ENCODE measurements at places on chromosomes 11 and 22. TPM values are rescaled to one million over a fixed set of nuclear protein-coding genes. Genes with fewer than 3 reads are reported as not detected.

The TMPRSS4 gene
- 27.8 TPM for polyA plus RNA-seq

The KCNJ5 gene
- 5.7 TPM for polyA plus RNA-seq

The PLA2G3 gene
- polyA plus RNA-seq, result 1.2 TPM

The DBX1 gene
- not detected for polyA plus RNA-seq

- H3K4me3 ChIP-seq, result no peak overlapping the region
- no peaks in the 10 kb centered on the region for H3K27me3 ChIP-seq
- H3K4me1 ChIP-seq, result no peaks in the 10 kb centered on the region
- DNase-seq, result no peak
Observed at GRCh38 chr22:37371491-37371890, 55.8 kb downstream of the ELFN2 start.

DNA sequence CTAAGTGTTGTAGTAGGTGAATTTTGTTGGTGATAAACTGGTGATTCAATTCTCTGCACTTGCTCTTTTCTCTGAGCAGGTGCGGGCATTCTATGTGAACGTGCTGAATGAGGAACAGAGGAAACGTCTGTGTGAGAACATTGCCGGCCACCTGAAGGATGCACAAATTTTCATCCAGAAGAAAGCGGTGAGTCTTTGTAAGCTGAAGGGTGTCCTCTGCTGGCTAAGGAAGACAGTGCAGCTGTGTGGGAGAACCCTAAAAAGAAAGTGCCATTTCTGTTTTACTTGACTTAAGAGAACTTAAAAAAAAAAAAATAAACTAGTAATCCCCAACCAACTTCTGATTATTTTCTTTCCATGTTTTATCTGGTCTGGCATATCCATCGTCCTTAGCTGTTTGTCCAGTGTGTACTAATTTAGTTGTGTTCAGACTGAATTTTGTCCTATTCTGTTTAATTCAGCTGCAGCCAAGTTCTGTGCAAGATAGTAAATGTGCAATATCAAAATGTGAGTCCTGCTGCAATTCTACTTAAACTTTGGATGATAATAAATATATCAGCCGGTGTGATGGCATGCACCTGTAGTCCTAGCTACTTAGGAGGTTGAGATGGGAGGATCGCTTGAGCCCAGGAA is 29.6 kb downstream of the CAT start:
- DNase-seq, result no peak
- H3K27ac ChIP-seq, result no peak overlapping the region
- no peaks in the 10 kb centered on the region for H3K27me3 ChIP-seq
- H3K4me1 ChIP-seq, result peaks cover 2% of the 10 kb centered on the region
- H3K4me3 ChIP-seq, result no peak overlapping the region

DNA sequence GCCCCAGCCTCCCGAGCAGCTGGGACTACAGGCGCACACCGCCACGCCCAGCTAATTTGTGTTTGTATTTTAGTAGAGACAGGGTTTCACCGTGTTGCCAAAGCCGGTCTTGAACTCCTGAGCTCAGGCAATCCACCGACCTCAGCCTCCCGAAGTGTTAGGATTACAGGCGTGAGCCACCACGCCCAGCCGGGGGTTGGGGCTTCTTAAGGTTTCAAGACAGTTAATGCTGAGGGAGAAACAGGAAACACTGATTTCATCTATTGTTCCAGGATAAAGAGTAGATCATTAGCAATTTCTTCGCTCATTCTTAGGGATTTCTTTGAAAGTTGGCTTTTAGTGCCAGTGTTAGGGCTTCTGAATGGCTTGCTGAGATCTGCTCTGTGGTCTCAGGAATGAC is 21.2 kb upstream of the CLMP start:
- no peak overlapping the region for H3K27ac ChIP-seq
- no peaks in the 10 kb centered on the region for H3K36me3 ChIP-seq
- no peaks in the 10 kb centered on the region for H3K27me3 ChIP-seq
- no peak overlapping the region for H3K4me3 ChIP-seq
- no peak for DNase-seq

DNA sequence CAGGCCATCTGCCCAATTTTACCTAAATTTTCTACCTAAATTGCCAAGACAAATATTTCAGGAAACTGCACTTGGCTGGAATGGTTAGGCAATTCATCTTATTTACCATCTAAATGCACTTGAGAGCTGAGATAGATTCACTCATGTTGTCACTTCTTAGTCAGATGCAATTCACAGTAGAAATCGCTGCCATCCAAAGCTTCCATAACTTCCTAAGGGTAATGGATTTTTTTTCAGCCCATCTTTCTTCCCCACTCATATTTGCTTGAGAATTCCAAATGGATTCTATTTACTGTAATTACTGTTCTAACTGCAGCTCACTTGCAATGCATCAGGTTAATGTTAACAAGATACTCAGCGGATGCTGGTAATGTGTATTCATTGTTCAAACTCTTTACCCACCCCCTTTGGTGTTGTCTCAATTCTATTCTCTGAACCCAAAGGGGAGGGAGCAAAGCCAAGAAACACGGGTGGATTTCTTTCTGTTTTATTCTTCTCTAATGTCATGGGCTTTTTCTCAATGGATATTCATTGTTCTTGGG is 96.0 kb downstream of the TENM4 start:
- DNase-seq, result no peak
- no peaks in the 10 kb centered on the region for H3K27me3 ChIP-seq
- no peak overlapping the region for H3K27ac ChIP-seq
- no peak overlapping the region for H3K4me3 ChIP-seq
- H3K36me3 ChIP-seq, result no peaks in the 10 kb centered on the region
